ENCODE measurements at places on chromosomes 5 and 9.

GRCh38 chr5:23840083-23840482, 332.7 kb downstream of the PRDM9 start:
- no peak for DNase-seq

GRCh38 chr9:114923918-114924317, 6.5 kb downstream of the TNFSF8 start:
- no peak for DNase-seq

DNA sequence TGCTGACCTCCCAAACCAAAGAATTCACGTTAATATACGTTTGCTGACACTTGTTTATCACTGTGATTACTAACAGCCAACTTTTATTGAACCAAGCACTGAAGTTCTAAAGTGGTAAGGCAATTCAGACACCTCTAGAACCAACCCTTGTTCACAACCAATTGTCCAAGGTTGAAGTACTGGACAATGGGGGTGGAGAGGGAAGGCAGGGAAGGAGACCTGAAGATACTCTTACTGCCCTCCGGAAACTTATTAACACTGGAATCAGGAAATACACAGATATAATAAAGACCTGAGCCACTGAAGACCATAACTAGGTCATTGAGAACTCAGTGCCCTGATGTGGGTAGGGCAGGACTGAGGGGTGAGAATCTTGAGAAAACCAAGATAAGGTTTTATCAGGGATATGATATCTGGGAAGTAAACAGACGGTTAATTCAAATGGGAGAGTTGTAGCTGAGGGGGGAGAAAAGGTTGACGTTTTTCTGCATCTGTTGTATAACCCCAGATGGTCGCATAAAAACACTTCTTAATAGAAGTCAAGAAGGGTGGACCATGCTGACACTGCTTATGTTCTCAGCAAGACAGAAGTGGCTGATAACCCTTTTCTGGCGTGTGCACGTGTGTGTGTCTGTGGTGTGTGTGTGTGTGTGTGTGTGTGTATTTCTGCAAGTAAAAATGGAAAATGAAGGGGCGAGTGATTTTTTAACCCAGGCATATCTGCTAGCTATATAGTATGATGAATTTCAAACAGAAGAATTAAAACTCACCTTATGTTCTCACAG, 125.9 kb downstream of the LHFPL2 start:
- no peak for DNase-seq

- no peak for DNase-seq
Observed at GRCh38 chr5:93995126-93995621, 253.8 kb upstream of the POU5F2 start.

GRCh38 chr9:110655754-110656641, 12.6 kb upstream of the MUSK start:
- DNase-seq, result no peak

DNA sequence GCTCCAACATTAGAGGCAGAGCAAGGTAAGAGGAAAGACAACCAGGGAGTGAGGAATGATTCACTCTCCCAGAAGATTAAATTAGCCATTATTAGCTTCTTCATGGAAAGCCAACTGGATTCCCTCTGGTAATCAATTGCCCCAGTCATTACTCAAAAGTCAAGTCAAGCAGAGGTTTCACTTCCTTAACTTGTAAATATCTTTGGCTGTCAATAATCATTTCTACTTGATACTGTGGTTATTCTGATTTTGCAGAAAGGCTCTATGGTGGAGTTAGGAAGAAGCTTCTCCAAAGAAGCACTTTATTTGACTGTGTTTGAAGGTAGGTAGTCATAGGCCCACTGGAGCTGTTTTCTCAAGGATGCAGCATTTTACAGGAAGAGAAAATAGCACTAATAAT, 78.0 kb downstream of the JAKMIP2 start:
- DNase-seq, result no peak

- DNase-seq, result no peak
Observed at GRCh38 chr9:94135222-94135621, 51.0 kb downstream of the PTPDC1 start.

- DNase-seq, result no peak
Observed at GRCh38 chr5:157384971-157385709, 74.9 kb upstream of the NIPAL4 start.

DNA sequence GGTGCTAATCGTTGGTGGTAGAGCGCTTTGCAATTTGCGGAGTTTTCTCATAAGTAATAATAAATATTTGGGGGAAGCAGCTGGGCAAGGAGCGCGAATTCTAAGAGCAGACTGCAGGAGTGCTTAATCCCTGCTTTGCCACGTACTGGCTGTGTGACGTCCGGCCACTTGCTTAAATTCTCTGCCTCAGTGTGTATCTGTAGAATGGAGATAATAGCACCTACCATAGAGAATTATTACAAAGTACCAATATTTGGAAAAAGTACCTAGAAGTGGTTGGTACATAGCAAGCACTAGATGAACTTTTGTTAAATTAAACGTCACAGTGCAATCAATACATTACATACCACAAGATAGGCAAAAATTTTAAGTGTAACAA, 598 bp upstream of the TMED7 start:
- no peak for DNase-seq

- DNase-seq, result no peak
Observed at GRCh38 chr5:23084815-23085214, 231.7 kb upstream of the CDH12 start.

- DNase-seq, result no peak
Observed at GRCh38 chr5:54672871-54673270, 155.3 kb downstream of the SNX18 start.

- DNase-seq, result no peak
Observed at GRCh38 chr9:87594662-87595061, 97.0 kb downstream of the DAPK1 start.

GRCh38 chr5:178538741-178539229, 51.4 kb downstream of the COL23A1 start:
- no peak for DNase-seq

DNA sequence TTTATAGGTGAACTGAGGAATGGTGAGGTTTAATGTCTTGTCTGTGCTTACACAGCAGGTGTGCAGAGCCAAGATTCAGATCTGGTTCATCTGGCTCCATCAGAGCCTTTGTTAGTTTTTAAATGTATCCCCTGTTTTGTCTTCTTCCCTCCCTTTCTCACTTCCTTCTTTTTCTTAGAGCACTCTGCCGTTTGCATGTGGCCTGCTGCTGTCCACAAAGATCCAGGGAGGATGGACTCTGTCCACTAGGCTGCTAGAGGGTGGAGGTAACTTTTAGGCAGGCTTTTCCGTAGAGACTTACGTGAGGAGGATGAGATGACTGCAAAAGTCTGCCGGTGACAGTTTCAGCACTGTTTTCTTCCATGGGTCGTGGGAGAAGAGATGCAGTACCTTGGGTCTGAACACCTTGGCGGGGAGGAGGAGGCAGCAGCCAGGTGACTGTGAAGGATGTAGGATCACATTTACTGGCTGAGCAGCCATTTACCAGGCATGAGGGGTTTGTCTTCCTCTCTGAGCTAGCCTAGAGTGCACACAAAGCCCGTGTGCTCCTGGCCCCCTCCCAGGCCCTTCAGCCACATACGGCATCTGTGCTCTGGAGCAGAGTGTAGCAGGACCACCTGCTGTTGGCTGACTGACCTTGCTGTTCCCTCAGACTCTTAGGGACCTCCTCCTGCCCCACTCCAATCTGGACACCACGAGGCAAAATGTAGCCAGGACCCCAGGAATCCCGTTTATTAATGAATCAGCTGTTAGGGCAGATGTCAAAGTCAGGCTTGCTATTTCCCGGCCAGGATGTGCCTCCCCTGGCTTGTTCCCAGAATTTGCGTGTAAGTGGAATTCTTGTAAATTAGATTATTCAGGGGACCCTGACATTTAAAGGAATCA, 1.8 kb downstream of the NTMT1 start:
- DNase-seq, result no peak

DNA sequence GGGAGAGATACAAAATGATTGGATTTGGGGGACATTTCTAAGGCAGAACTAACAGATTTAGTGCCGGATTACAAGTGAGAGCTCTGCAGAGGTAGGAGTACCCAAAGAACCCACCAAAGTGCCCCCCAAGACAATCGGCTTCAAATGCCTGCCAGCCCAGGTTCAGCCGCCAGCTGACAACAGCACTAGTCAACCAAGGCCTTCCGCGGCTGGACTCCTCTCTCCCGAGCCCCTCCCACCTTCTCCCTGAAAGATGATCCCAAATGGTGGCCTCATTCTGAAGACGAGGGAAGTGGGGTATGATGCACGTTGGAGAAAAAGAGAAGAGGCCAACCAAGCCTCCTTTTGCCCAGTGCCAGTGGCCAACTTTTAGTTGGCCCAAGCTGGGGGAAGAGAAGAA, 210.4 kb upstream of the SLC30A5 start:
- DNase-seq, result no peak

DNA sequence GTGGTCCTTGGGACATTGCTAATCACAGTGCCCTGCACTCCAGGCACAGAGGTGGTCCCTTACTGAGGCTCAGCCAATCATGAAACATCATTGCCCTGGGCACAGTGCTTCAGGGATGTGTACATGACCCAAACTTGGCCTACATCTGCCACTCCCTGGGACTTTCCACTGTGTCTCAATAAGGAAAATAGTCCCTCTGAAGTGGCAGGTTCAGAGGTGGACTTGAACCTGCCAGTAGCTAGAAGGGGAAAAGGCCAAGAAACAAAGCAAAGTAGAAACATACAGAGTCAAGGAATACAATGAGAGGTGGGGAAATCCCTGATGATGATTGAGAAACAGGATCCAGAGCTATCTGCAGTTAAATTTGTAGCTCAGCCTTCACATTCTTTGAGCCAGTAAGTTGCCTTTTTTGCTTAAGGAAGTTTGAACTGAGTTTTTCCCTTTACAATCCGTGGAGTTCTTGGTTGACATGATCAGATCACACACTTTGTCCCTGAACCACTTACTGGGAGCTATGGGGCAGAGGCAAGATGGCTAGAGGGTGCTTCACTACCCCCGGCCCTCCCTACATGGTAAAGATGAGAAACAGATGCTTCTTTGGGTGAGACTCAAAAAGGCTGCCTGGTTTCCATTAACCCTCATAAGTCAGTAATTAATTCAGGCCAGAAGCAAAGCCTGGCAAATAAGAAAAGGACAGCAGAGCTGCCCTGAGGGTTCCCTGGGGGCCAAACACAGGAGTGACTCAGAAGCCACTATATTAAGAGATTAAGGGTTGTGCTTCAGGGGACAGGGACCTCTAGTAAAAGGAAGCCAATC, 57.6 kb downstream of the SH3TC2 start:
- DNase-seq, result no peak

GRCh38 chr9:128677794-128678193, 11.2 kb upstream of the SET start:
- no peak for DNase-seq

DNA sequence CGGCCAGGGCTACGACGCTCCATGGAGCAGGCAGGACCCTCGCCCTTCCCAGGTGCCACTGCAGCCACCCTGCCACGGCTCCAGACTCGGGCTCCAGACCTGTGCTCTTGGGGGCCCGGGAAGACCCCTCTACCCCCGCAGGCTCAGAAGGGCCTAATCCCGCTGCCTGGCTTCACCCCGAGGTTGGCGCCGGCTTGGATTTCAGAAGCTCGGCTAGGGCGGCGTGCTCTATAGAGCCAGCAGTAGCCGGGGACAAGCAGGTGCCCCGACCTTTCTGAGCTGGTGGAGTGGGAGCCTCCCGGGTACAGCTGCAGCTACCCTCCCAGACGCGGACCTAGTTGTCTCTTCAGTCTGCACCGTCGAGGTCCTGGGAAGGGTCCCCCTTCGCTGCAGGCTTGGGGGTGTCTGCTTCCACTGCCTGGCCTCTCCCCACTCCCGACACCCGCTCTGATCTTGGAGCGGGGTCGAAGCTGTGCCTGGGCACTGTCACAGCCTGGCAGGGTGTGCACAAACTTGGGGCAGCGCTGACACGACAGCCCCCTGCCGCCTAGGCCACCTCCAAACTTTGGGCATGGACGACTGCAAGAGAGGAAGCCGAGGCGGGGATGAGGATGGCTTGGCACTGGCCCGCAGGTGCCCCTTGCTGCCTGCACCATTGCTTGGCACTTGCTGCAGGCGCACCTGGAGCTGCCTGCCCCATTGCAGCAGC, 1366.1 kb upstream of the CDH9 start:
- DNase-seq, result no peak

GRCh38 chr5:55021821-55022220, 2.2 kb upstream of the GZMK start:
- DNase-seq, result no peak

GRCh38 chr5:55176176-55176818, 3.3 kb upstream of the CDC20B start:
- DNase-seq, result no peak

- no peak for DNase-seq
Observed at GRCh38 chr9:75855509-75855908, 35.0 kb upstream of the PCSK5 start.

Measured in stimulated activated CD4-positive, alpha-beta T cell treated with anti-CD3 and anti-CD28 coated beads, TNF-alpha, amount 100 ng/mL, for 48 hours (primary cell).